ENCODE measurements at places on chromosomes 3 and 15.

DNA sequence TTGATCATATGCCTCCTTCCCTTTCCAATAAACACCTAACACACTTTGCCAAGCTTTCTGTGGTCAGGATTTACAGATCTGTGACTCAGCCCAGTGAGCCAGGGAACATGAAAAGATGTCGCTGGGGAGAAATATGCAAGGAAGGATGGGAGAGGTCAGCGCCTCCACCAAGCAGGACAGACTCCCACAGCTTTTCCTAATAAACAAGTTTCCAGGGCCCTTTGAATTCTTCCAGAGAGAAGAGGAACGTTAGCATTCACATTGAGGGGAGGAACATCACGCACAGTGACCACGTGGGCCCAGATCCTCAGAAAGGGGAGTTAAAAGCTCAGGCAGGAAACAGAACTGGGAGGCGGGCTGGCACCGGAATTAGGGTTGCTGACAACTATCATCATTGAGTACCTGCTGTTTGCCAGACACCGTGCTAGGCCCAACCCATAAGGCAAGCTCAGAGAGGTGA is 33.3 kb upstream of the MRPS22 start:
- peak; percentile 94 for DNase-seq

GRCh38 chr3:191531434-191531972 is 70.5 kb downstream of the PYDC2 start:
- DNase-seq = no peak

DNA sequence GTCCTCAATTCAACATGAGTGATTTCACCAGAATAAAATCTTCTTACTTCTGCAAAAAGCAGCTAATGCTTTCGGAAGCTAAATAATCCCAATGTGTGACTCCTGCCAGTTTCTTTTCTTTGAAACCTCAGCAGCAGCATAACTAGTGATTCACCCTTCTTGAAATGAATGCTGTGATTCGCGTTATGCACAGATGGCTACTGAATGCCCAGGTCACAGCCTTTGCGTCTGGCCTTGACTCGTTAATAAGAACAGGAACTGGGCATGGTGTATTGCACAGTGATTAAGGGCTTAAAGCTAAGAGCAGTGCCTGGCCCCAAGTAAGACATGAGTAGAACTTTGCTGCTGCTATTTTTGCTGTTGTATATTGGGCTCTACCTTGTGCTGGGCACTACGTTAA is 19.0 kb downstream of the CGNL1 start:
- DNase-seq = no peak

GRCh38 chr3:175381685-175382084 is 522.6 kb downstream of the NAALADL2 start:
- no peak for DNase-seq

DNA sequence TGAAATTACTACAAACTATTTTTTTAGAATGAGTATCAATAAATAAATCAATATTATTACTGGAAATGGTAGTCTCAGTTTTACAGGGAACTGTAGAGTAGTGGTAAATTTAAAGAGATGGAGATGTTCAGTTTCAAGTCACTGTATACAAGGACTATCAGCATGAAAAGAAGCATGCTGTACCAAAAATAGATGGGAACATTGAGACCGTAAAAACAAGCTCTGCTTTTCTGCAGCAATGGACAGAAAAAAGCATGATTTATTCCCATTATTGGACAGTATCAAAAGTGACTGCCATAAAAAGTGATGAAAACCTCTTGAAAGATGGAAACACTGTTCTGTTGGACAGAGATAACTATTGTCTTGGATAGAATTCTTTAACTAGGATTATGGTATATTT is 187.2 kb downstream of the EPHA6 start:
- no peak for DNase-seq

DNA sequence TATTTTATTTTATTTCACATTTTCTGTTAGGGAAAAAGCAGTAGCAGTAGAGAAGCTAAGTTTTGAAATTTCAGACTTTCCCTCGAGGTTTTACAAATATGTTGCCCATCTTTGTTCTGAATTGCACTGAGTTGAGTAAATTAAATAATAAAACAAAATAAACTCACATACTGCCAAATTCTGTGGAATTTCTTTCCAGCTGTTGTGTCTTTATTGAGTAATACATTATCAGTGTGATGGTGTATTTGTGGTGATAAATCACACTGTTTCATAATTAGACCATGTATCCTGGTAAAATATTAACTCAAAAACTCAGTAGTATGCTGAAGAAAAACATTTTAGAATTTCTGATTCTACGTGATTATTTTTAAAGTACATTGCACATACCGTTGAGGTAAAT is 592.1 kb downstream of the SI start:
- no peak for DNase-seq

DNA sequence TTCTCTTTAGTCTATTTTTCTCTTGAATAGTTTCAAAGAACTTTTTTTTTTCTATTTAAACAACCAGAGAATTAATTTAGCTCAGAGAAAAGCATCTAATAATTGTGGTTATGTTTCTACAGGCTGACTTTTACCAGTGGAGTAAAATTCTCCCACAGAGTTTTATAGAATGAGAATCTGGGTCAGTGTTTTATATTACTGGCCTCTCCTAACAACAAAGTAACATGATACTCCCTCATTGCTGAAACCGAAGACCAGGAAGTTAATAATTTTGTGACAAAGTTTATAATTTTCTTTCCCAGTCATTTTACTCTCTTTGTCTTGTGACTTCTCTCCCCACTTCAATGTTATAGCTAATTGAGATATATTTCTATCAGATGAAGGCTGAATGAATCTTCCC is 946.9 kb downstream of the EPHA3 start:
- no peak for DNase-seq

DNA sequence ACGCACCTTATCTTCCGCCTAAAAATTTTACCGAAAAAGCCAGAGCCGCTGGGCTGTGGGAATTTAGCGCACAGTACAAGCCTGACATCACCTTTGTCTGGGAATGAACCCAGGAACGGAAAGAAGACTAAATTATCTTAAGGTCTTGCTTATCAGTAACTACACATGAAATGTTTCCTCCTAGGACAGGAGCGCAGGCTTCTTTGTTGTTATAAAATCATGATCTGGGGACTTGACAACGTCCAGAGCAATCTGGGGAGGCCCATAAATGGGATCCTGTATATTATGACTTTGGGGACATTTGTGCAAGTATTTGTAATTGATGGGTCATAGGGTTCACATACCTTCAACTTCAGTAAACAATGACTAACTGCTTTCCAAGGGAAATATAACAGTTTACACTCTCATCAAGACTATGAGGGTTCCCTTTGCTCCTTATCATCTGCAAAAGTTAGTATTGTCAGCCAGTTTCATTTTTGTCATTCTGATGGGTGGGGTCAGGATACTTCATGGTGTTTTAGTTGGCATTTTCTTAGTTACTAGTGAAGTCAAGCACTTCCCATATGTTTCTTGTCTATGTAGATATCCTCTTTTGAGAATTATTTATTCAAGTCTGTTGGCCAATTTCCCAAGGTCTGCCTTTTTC is 213.9 kb upstream of the PFN2 start:
- DNase-seq = no peak

DNA sequence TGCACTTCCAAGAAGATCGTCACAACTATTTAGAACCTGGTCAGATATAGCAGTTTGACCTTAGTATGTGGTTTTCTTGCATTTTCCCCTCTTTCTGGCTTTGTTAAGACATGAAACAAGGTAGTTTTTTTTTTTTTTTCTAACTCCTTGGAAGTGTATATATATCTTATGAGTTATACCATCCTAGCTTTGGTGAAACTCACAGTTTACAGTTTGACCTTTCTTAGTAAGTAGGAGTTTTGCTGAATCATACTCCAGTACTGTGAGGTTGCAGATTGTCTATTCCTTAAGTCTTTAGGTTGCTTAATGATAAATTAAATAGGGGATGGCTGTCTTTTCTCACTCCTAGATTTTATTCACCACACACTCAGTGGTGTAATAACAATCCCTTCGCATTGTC is 325.0 kb downstream of the RBMS3 start:
- DNase-seq = no peak

GRCh38 chr3:106768941-106769480 is 608.2 kb upstream of the CCDC54 start:
- DNase-seq = no peak

DNA sequence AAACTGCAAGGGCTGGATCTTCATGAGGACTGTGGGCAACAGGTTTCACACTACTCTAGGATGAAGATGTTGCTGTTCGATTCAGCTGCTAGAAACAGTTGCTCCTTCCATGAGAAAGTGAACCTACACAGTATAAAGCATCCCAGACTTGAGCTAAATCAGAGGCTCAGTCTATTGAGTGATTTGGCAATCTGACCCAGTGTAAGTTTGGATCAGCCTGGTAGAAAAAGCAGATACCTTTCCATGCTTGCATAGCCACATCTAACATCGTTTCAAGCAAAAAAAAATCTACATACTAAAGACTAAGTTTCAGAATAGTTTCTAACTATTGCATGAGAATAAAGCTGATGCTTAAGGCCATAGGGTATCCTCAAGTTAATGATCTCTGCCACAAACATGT is 4.6 kb downstream of the UQCC5 start:
- no peak for DNase-seq

DNA sequence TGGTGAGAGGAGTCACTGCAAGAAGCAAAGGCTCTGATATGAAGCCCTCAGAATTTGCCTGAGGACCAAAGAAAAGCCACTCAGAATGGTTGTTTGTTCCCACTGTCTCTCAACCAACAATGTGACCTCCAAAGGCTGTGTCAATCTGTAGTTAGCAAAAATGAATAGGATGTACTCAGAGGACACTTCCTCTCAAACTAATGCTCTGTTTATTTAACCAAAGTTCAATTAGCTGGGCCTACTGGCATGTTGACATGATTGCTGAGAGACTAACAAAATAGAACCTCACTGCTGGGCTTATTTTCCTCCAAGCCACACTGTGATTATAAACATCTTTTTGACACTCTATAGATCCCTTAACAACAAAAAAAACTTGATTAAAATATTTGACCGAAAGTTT is 522.5 kb downstream of the OCA2 start:
- no peak for DNase-seq

DNA sequence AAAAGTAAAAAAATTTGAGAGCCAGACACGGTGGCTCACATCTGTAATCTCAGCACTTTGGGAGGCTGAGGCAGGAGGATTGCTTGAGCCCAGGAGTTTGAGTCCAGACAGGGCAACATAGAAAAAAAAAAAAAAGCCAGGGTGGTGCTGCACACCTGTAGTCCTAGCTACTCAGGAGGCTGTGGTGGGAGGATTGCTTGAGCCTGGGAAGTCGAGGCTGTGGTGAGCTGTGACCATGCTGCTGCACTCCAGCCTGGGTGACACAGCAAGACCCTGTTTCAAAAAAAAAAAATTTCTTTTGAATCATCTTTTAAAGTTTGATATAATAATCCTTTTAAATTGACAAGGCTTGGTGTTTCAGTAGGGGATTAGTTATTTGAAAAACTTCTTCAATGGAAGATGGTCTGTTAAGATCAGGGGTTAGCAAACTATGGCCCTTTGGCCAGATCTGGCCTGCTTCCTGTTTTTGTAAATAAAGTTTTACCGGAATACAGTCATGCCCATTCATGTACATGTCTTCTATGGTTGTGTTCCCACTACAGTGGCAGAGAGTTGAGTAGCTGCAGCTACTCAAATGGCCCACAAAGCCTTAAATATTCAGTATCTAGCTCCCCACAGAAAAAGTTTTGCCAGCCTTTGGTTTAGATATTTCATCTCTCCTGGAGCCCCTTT is 28.9 kb downstream of the CDAN1 start:
- no peak for DNase-seq

GRCh38 chr3:127196466-127197299 is 3.8 kb downstream of the PRR23E start:
- no peak for DNase-seq

DNA sequence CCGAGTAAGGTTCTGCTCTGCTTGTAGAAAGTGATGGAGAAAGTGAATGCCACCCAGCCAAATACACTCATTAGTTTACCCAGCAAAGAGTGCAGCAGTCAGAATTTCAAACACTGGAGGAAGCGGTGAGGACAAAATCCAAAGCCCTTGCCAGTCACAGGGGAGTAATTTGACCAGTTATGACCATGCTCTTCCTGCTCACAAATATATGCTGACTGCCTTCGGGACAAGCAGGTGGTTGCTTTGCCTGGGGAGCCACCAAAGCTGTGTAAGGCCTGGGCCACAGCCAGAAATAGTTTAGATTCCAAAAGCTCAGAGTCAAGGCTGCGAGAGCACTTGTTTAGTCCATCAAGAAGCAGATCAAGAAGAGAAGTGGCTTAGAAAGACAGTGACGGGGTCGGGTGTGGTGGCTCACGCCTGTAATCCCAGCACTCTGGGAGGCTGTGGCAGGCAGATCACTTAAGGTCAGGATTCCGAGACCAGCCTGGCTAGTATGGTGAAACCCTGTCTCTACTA is 51.0 kb upstream of the ATP13A3 start:
- DNase-seq = no peak

- no peak for DNase-seq
Observed at GRCh38 chr3:19364148-19364547, 215.8 kb downstream of the KCNH8 start.

DNA sequence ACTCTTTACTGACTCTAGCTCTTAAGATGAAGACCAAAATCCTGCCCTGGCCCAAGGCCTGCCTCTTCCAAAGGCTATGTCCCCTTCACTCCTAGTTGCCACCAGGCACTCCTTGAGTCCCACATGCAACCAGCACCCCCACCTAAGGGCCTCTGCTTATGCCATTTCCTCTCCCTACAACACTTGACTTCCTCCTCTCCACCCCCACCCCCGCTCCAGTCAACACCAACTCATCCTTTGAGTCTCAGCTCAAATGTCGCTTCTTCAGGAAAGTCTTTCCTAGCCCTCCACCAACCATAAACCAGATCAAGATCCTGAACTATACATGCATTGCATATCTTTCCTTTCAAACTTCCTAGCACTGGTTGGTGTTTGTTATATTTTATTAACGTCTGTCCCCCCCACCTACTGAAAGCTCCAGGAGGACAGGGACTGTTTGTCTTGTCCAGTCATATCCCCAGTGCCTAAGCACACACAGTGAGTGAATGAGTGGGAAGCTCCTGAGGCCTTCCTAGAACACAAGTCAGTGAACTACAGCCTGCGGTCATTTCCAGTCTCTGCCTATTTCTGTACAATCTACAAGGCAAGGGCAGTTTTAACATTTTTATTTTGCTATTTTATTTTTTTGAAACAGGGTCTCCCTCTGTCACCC is 7.3 kb downstream of the TBC1D2B start:
- DNase-seq = no peak

DNA sequence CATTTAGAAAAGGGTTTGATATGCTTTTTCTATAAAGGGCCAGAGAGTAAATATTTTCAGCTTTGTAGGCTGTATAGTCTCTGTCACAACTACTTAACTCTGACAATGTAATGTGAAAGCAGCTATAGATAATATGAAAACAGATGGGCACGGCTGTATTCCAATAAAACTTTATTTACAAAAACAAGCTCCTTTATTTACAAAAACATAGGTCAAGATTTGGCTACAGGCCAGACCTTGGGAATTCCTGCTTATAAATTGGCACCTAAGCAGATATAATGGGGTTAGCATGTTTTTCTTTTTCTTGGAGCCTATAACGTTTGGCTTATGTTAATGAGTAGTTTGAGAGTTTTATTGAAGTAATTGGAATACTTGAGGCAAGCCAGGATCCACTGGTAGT is 119.4 kb upstream of the CGNL1 start:
- DNase-seq = no peak
